Stimulated activated CD4-positive, alpha-beta T cell treated with anti-CD3 and anti-CD28 coated beads, Interleukin-1b, Interleukin-23, amount 100 ng/mL, for 1 hour (primary cell): ENCODE measurements at places on chromosomes 4 and X.

- DNase-seq: no peak
These were observed 590.8 kb downstream of the SPRY1 start for GRCh38 chr4:123987408-123987807.

GRCh38 chrX:136067966-136068365 is 79.4 kb upstream of the FHL1 start:
- DNase-seq: no peak

- no peak for DNase-seq
These were observed 252.1 kb upstream of the ADGRL3 start for GRCh38 chr4:60948008-60948407.

DNA sequence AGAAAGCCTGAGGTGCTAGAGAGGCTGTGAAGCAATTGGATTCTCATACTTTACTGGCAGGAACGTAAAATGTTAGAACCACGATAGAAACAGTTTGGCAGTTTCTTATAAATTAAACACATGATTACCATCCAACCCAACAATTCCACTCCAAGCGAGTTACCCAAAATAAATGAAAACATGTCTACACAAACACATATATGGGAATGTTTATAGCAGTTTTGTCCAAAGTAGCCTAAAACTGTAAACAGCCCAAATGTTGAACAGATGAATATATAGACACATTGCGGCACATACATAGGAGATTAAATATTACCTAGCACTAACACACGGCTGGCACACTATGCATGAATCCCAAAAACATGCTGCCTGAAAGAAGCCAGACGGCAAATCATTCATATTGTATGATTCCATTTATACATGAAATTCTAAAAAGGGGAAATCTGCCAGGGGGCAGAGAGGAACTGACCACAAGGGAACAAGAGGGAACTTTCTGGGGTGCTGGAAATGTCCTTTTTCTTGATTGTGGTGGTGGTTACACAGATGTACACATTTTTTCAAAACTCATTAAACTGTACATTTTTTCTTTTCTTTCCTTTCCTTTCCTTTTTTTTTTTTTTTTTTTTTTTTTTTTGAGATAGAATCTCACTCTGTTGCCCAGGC is 50.4 kb upstream of the SLC25A4 start:
- DNase-seq: no peak

DNA sequence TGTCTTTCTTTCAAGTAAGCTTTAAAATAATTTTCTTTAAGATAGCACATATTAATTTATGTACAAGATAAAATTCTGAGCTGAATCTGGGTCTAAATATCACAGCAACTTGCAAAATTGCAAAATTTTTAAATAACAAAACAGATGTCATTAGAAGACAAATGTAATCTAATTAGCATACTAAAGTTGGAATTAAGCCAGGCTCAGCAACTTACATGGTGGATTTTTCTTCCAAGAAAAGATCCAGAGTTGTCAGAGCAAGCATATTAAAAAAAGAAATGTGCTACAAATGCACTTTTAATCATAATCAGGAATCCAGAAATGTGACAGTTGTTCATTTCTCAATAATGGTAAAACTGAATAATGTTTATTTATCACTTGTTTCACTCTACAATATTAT is 906.9 kb upstream of the INTU start:
- DNase-seq: no peak

- DNase-seq: no peak
These were observed 13.6 kb upstream of the KIT start for GRCh38 chr4:54643958-54644751.

- no peak for DNase-seq
These were observed 68.6 kb downstream of the RGS12 start for GRCh38 chr4:3361406-3361805.

GRCh38 chrX:127708155-127708554 is 344.0 kb downstream of the ACTRT1 start:
- DNase-seq: no peak

DNA sequence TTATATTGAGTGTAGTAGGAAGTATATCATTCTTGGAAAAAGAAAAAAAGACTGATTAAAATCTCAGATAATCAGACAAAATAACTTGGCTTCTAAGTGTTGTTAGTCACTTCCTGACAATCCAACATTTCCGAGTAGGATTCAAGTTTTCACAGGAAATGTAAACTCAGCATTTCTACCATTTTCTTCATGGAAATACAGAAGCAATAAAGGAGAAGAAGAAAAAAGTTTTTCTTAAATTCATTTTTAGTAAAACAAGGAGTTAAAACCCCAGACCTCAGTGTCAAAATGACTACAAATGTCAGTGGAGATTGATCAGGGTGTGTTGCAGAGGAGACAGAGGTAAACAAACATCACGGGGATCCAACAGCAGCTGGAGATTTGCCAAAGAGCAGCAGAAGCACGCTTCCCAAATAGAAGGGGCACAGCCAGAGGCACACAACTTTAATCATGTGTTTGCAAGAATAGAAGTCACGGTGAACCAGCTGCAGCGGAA is 129.3 kb upstream of the FAM9B start:
- no peak for DNase-seq

DNA sequence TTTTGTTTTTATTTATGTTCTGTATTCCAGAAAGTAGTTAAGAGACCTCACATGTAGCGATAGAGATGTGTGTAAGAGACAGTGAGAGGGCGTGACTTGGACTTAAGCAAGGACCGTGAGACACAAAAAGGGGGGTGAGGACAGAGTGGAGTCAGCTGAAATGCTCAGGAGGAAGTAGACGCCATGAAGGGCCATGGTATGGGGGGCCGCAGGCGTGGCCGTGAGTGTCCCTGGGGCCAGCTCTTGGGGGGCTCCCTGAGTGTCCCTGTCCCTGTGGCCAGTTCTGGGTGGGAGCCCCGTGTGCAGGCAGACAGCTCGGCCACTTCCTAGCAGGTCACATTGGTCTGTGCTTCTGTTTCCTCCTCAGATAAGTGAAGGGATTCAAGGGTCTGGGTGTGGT is 23.0 kb upstream of the MSANTD1 start:
- DNase-seq: no peak

- no peak for DNase-seq
These were observed 619.2 kb downstream of the PDHA2 start for GRCh38 chr4:96459105-96459504.

DNA sequence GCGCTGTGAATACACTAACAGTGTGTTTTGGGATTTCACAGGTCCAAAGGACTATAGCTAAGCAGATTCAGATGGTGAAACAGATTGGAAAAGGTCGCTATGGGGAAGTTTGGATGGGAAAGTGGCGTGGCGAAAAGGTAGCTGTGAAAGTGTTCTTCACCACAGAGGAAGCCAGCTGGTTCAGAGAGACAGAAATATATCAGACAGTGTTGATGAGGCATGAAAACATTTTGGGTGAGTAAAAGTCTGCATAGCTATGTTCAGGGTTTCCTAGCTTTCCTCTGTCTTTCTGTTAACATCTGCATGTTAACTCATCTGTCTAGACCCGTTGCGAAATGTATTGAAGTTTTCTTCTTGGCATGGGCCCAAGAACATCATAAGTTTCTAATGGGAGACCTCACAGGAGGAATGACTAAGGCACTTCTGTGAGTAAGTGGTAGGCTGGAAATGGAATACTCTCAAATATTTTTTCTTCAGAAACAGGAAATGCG is 372.1 kb downstream of the BMPR1B start:
- DNase-seq: no peak
